ENCODE measurements at places on chromosomes 3 and 15. TPM values are rescaled to one million over a fixed set of nuclear protein-coding genes. Genes with fewer than 3 reads are reported as not detected.

- H3K27me3 ChIP-seq = no peaks in the 10 kb centered on the region
- DNase-seq = peak; percentile 44
- H3K27ac ChIP-seq = peak overlapping the region; percentile 38
- H3K4me3 ChIP-seq = peak overlapping the region; percentile 56
- no peaks in the 10 kb centered on the region for H3K36me3 ChIP-seq
Observed at GRCh38 chr15:34436956-34437442, 609 bp downstream of the GOLGA8A start.

DNA sequence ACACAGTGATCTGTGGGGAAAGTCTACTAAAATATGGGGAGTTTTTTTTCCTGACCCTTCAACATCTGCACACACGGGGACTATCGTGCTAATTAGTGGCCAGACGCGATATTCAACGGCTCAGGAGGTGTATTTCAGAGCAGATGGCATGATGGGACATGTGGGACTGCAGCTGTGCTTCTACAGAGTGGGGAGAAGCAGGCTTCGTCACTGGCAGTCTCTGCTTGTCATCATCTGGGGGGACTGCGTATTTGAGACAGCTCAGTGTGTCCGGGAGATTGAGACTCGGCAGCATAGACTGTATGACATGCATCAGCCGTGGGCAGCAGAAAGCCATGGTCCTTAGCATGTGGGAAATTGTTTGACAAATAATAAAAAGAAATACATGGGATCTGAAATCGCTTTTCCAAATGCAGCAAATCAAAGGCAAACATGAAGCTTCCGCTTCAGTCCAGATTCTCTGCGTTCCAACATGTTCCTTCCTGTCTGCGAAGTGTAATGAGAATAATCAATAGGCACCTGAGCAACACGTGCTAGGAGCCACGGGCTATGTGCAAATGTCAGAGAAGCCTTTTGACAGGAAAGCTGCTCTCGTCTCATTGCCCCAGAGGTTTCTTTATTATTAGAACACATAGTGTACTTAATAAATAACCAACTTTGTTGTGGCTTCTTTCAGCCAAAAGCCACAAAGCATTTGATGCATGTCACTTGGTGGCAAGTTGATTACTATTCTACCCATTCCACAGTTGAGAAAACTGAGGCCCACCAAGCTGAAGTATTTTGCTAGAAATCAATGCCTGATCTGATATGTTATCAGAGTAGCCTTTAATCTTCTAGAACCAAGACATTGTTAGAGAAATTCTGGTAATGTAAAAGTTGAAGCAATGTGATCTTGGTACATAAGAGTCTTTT is 276.3 kb downstream of the RYR3 start:
- no peaks in the 10 kb centered on the region for H3K4me1 ChIP-seq
- no peak for DNase-seq
- no peaks in the 10 kb centered on the region for H3K27me3 ChIP-seq
- H3K36me3 ChIP-seq = no peaks in the 10 kb centered on the region
- H3K4me3 ChIP-seq = no peak overlapping the region
- H3K27ac ChIP-seq = no peak overlapping the region

DNA sequence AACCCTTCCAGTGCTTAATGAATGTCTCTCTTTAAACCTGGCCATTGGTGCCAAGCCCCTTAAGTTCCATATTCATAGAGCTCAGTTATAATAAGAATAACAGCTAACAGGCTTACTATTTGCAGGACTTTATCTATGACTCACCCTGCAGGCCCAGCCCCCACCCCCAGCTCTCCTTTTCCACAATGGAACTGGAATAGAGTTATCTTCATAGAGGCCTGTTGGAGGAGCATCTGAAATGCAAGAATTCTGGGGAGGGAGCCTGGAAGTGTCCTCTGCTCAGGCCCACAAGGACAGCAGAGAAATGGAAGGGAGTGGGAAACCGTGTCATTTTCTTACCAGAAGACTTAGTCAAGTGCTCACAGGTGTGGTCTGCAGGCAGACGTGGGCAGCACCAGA is 52.8 kb downstream of the SEMA5B start:
- no peak for DNase-seq
- no peak overlapping the region for H3K27ac ChIP-seq
- H3K4me1 ChIP-seq = peaks cover 4% of the 10 kb centered on the region
- no peaks in the 10 kb centered on the region for H3K27me3 ChIP-seq
- H3K36me3 ChIP-seq = no peaks in the 10 kb centered on the region
- H3K4me3 ChIP-seq = no peak overlapping the region

DNA sequence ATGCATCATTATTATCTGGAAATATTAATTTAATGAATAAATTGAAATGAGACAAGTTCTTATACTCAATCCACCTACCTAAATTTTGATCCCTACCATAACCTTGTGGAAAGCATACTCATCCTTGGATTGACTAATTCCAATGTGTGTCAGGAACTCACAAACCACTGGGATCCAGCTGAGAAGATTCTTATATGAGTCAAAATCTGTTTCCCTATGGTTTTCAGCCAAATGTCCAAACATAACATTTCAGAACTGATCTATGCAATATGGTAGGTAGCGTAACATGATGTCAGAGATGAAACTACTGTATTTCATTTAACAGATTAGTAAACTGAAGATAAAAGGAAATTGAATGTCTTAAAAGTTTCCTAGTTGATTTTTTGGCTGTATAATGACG is 250.0 kb downstream of the PLOD2 start:
- H3K36me3 ChIP-seq = no peaks in the 10 kb centered on the region
- DNase-seq = no peak
- H3K4me1 ChIP-seq = no peaks in the 10 kb centered on the region
- H3K27ac ChIP-seq = no peak overlapping the region

DNA sequence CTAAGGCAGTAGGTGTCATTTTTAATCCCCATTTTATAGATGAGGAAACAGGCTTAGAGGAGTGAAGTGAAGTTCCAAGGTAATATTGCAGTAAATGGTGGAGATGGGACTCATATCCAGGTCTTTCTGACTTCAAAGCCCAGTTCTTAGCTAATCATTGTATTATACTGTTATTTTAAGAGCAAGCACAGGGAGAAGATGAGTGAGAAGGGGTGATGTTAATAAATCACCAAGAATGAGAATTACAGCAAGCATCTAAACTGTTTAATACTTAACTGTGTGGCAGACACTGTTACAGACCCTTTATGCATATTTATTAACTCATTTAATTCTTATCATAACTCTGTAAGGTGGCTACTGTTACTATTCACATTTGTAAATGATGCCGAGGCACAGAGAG is 61.2 kb downstream of the VPS8 start:
- peaks cover 13% of the 10 kb centered on the region for H3K36me3 ChIP-seq
- no peaks in the 10 kb centered on the region for H3K27me3 ChIP-seq
- no peak overlapping the region for H3K27ac ChIP-seq
- no peak for DNase-seq
- no peak overlapping the region for H3K4me3 ChIP-seq
- no peaks in the 10 kb centered on the region for H3K4me1 ChIP-seq

- H3K27me3 ChIP-seq = no peaks in the 10 kb centered on the region
- no peak overlapping the region for H3K4me3 ChIP-seq
- no peak for DNase-seq
- H3K36me3 ChIP-seq = no peaks in the 10 kb centered on the region
Observed at GRCh38 chr3:85594676-85595075, 635.9 kb downstream of the CADM2 start.

- H3K27me3 ChIP-seq = no peaks in the 10 kb centered on the region
- no peaks in the 10 kb centered on the region for H3K36me3 ChIP-seq
- no peak for DNase-seq
- peaks cover 21% of the 10 kb centered on the region for H3K4me1 ChIP-seq
- peak overlapping the region; percentile 80 for H3K27ac ChIP-seq
- H3K4me3 ChIP-seq = peak overlapping the region; percentile 89
Observed at GRCh38 chr15:43511012-43511885, 6.2 kb upstream of the MAP1A start.

DNA sequence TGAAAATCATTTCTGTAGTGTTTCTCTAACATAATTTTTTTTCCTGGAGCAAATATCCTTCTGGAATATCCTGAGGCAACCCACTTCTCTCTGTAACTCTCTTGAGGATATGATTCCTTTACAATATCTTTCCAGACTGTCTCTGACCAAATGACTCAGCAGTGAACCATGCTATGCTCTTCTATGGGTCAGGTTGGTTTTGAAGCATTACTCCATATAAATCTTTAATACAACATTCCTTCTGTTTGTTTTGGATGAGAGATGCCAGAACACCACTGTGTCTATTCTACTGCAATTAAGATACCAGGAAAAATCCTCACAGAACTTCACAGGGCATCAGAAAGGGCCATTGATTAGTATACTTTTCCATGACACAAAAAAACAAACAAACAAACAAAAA is 626.4 kb upstream of the ZNF385D start:
- H3K4me1 ChIP-seq = no peaks in the 10 kb centered on the region
- no peaks in the 10 kb centered on the region for H3K27me3 ChIP-seq
- H3K4me3 ChIP-seq = no peak overlapping the region
- H3K36me3 ChIP-seq = no peaks in the 10 kb centered on the region

- DNase-seq = no peak
- H3K4me1 ChIP-seq = no peaks in the 10 kb centered on the region
- H3K4me3 ChIP-seq = no peak overlapping the region
- H3K36me3 ChIP-seq = no peaks in the 10 kb centered on the region
- H3K27ac ChIP-seq = peak overlapping the region; percentile 70
Observed at GRCh38 chr3:24351779-24352469, 142.7 kb downstream of the THRB start.

- peaks cover 22% of the 10 kb centered on the region for H3K4me1 ChIP-seq
- no peak overlapping the region for H3K4me3 ChIP-seq
- H3K27ac ChIP-seq = no peak overlapping the region
- no peak for DNase-seq
- no peaks in the 10 kb centered on the region for H3K36me3 ChIP-seq
Observed at GRCh38 chr3:157070678-157070999, 89.3 kb downstream of the CCNL1 start.

- H3K27ac ChIP-seq = no peak overlapping the region
- no peaks in the 10 kb centered on the region for H3K36me3 ChIP-seq
- no peak for DNase-seq
- no peaks in the 10 kb centered on the region for H3K4me1 ChIP-seq
- peaks cover 49% of the 10 kb centered on the region for H3K27me3 ChIP-seq
Observed at GRCh38 chr15:96343113-96344059, 12.9 kb downstream of the NR2F2 start.

GRCh38 chr3:82392203-82392775 is 630.8 kb upstream of the GBE1 start:
- no peak overlapping the region for H3K27ac ChIP-seq
- H3K27me3 ChIP-seq = no peaks in the 10 kb centered on the region
- H3K36me3 ChIP-seq = no peaks in the 10 kb centered on the region
- H3K4me3 ChIP-seq = no peak overlapping the region
- DNase-seq = no peak
- H3K4me1 ChIP-seq = no peaks in the 10 kb centered on the region

- no peak overlapping the region for H3K27ac ChIP-seq
- DNase-seq = no peak
- H3K4me3 ChIP-seq = no peak overlapping the region
- no peaks in the 10 kb centered on the region for H3K27me3 ChIP-seq
- no peaks in the 10 kb centered on the region for H3K36me3 ChIP-seq
- H3K4me1 ChIP-seq = no peaks in the 10 kb centered on the region
Observed at GRCh38 chr3:53794597-53794996, 51.6 kb downstream of the CHDH start.

- peaks cover 6% of the 10 kb centered on the region for H3K27me3 ChIP-seq
- no peak for DNase-seq
- no peaks in the 10 kb centered on the region for H3K4me1 ChIP-seq
- no peaks in the 10 kb centered on the region for H3K36me3 ChIP-seq
Observed at GRCh38 chr3:173395073-173395411, 2.5 kb upstream of the NLGN1 start.

- H3K27ac ChIP-seq = no peak overlapping the region
- H3K27me3 ChIP-seq = no peaks in the 10 kb centered on the region
- H3K4me1 ChIP-seq = no peaks in the 10 kb centered on the region
- H3K4me3 ChIP-seq = no peak overlapping the region
- no peak for DNase-seq
Observed at GRCh38 chr3:7025581-7026300, 164.8 kb downstream of the GRM7 start.

GRCh38 chr3:186665625-186666188 is at the start of gene HRG:
HRG (plus strand) TSS chr3:186666014; CDS start chr3:186666032, 18 bp downstream.
- no peaks in the 10 kb centered on the region for H3K36me3 ChIP-seq
- no peak within 1 kb of the TSS for H3K4me3 ChIP-seq
- H3K4me1 ChIP-seq = no peaks in the 10 kb centered on the region
- no peak within 1 kb of the TSS for H3K27ac ChIP-seq
- H3K27me3 ChIP-seq = no peaks in the 10 kb centered on the region

Gene GRK7
- total RNA-seq = not detected

Gene USF3
- 13.2 TPM for total RNA-seq

Gene SERINC4
- total RNA-seq = 0.20 TPM

Gene MME
- total RNA-seq = 0.04 TPM

Gene NLGN1
- not detected for total RNA-seq

Gene CHST2
- total RNA-seq = 3.0 TPM

Gene ACOX2
- total RNA-seq = not detected
